PC-3 (cell line): ENCODE measurements at places on chromosomes 12 and 14. TPM values are rescaled to one million over a fixed set of nuclear protein-coding genes. Genes with fewer than 3 reads are reported as not detected.

DNA sequence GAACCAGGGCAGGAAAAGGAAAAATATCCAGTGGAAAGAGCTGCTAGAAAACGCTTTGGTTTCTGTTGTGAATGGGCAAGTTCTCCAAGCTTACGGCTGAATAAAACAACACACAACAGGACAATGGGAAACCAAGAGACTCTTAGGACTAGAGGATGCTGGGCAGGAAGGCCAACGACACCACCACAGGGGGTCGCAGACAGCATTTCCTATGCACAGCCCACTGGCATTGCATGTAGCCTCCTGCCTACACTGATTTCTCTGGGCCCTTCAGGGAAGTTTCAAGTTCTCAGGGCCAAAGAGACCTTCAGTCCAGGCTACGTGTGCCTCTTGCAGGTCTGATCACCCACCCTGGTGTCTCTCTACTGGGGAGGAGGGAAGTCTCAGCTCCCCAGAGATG lies 108.0 kb downstream of the RIMBP2 start:
- DNase-seq: no peak

- DNase-seq: no peak
Measured at GRCh38 chr12:105477873-105478272, 147.4 kb downstream of the C12orf75 start.

GRCh38 chr12:104611671-104612070 lies 154.9 kb downstream of the CHST11 start:
- DNase-seq: no peak

Gene DNAI7
- not detected in 2 replicates for total RNA-seq

DNA sequence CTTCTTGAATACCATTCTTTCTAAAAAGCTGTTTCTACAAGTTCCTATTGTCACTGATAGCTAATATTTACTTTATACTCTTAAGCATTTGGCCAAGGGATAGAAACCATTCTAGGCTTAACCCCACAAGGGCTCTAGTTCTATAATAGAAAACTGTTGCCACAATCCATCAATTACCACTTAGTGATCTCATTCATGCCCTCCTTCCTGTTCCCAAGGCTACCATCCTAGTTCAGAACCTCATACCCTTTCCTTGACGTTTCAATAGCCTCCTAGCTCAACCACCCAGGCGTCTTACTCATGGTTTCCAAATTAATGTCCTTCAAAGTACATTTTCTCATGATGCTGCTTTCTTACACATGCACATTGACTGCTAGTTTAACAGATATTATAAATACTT lies 493.5 kb downstream of the NAV3 start:
- DNase-seq: no peak

DNA sequence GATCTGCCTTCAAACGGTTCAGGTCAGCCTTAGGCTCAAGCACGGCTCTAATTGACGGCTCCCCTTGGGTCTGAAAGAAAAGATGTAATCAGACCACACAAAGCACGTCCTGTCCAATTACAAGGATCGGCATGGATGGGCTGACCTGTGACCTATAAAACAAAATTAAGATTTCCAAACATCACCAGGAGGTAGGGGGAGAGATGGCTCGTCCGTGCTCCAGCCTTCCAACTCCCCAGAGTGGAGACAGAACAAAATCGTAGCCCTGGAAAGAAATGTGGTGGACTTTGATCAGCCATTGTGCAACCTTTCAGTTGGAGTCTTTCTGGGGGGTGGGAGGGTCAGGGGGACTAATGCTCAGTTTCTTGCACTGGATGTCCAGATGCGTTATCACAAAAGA lies 226.6 kb upstream of the DIO3 start:
- DNase-seq: no peak
